Stimulated activated CD4-positive, alpha-beta T cell treated with anti-CD3 and anti-CD28 coated beads, Interleukin-1b, Interleukin-23, amount 100 ng/mL, for 24 hours (primary cell): ENCODE measurements at places on chromosomes 5 and 9.
A peak's percentile ranks its signal among the peaks of the same experiment; 100 is the strongest.

GRCh38 chr9:87525546-87526303 is 28.1 kb downstream of the DAPK1 start:
- no peak for DNase-seq

DNA sequence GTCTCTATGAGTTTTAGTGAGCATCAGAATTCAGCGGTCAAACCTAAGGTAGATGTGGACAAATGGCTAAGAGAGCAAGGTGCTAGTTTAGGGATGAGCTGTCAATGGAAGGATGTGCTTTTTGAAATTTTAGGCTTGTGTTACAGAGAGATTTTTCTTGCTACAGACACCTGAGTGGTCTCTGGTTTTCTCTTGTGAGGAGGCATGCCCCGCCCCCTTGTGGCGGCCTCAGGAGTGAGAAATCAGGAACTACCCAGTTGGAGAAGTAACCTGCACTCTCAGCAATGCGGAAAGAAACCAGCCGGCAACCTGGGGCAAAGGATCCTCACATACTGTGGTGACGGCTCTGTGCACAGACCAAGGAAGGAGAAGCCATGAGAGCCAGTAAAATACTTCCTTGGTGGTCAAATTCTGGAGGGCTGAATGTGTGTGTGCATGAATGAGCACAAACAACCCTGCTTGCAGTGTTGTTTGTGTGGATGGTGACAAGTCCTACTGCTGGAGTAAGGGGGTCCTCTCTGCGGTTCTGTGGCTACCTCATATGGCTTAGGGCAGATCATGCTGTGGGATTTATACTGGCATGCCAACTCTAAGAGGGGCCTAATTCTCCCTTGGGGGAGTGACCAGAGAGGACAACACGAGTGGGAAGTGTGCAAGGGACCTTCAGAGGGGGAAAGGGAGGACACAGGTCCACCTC is 16.7 kb upstream of the HSD17B4 start:
- peak; percentile 38 for DNase-seq

- DNase-seq, result no peak
These were observed 290.1 kb upstream of the PTGER4 start for GRCh38 chr5:40389591-40389990.

GRCh38 chr9:112169368-112169767 is 5.7 kb downstream of the SUSD1 start:
- no peak for DNase-seq

- no peak for DNase-seq
These were observed 51.5 kb upstream of the SH3PXD2B start for GRCh38 chr5:172505845-172506244.
